ENCODE measurements at places on chromosomes 7 and 10. TPM values are rescaled to one million over a fixed set of nuclear protein-coding genes. Genes with fewer than 3 reads are reported as not detected.

STEAP4 gene
- 0.10 TPM for total RNA-seq

LIPF gene
- not detected for total RNA-seq

SFMBT2 gene
- 3.8 TPM for total RNA-seq

IGFBP3 gene
- total RNA-seq = 359 TPM

ZNF655 gene
- 68.4 TPM for total RNA-seq

ADAMTS14 gene
- not detected for total RNA-seq

NME8 gene
- total RNA-seq = not detected

PTF1A gene
- not detected for total RNA-seq

ABCB1 gene
- 4.5 TPM for total RNA-seq

LSM8 gene
- total RNA-seq = 167 TPM

PAX2 gene
- total RNA-seq = not detected
